ENCODE measurements at places on chromosomes 1 and 21.

DNA sequence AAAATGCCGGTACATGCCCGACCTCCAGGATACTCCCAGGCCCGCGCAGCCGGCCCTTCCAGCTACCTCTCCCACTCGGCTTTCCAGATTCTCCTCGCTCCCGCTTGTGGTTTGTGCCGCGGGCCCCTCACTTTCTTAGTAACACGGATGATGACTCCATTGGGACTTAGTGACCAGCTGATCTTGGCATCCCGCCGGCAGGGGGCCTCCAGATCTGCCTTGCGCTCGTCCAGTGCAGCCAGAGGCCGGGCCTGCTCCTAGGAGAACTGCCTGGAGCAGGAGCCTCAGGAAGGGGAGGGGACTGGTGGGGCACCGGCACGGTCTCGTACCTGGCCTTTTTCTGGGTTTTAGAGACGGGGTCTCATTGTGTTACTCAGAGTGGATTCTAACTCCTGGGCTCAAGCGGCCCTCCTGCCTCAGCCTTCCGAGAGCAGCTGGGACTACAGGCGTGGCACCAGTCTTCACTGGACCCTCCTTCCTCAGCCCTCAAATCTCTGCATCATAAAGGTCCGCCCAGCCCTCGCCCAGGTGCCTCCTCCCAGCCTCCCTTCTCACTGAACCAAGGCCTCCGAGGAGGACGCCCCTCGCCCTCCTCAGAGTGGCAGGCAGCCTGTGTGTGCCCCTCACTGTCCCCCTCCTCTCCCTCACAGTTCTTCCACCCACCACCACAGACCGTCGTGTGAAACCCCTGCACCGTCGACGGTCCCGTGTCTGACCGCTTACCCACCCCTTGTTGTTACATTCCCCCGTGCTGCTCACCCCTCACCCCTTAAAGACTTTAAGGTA is 78.6 kb downstream of the SLC25A24 start:
- no peak for DNase-seq

GRCh38 chr1:182806015-182806678 is 16.6 kb downstream of the NPL start:
- DNase-seq, result no peak

DNA sequence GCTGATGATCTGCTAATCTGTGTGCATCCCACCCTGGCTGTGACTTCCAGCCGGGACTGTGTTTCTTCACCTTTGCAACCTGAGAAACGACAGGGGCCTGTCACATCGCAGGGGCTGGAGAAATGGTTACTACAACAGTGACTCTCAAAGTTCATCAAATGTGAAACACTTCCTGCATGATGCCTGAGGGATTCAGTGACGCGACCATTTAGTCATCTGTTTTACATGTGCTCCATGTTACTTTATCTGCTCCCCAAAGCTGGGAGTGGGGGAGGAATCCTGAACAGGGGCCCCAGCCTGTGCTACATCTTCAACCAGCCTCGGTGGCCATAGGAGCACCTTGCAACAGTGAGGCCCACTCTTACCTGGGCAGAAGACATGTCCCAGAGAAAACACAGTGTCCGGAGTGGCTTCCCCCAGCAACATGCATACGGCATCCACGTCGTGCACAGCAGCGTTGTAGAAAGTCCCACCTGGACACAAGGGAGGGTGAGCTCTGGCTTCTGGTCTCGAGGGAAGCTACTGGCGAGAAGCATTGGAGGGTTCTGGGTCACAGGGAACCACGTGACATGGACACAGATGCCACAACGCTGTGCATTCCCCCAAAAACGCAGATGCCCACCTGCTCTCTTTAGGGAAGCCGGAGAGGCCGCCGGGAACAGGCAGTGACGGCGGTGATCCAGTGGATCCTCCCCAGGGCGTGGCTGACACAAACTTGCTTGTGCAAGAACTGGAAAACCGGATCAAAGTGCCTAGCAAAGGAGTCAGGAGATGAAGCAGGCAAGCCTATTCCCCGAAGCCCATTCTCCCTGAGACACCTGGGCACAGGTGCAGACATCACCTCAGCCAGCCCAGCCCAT is 9.6 kb upstream of the CCDC27 start:
- no peak for DNase-seq

GRCh38 chr1:202122639-202123335 is at the start of gene GPR37L1:
Gene GPR37L1, plus strand, starts transcription at chr1:202122917. Its CDS starts 47 bp downstream, at chr1:202122964.
- DNase-seq, result no peak

DNA sequence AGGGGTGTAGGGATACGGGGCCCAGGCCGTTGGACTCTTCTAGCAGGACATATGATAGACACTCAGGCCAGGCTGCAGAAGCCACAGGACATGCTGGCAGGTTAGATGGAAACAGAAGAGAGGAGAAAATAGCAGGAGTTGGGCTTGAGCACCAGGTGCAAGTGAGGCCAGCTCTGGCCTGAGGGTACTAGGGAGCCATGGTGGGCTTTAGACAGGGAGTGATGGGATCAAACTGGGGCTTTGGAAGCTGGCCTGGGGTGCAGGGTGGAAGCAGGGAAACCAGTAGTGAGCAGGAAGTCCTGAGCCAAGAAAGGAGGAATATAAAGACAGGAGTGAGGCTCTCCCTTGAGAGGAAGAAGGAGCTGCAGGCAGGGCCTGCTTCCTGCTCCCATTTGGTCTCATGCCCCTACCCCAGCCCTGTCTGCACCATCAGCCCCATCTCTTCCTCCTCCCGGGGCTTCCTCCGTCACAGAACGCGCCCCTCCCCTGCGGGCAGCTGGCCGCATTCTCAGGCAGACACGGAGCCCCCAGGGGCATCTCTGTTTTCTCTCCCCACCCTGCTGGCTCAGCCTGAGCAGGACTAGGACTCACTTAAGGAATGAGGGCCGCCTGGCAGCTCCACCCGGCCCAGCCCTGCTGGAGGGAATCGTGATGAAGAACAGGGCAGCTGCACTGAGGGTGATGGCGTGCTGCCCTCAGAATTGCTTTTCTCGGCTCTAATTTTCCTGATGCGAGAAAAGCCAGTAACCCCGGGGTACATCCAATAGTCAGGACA is 165.5 kb upstream of the TMEM51 start:
- DNase-seq, result no peak

DNA sequence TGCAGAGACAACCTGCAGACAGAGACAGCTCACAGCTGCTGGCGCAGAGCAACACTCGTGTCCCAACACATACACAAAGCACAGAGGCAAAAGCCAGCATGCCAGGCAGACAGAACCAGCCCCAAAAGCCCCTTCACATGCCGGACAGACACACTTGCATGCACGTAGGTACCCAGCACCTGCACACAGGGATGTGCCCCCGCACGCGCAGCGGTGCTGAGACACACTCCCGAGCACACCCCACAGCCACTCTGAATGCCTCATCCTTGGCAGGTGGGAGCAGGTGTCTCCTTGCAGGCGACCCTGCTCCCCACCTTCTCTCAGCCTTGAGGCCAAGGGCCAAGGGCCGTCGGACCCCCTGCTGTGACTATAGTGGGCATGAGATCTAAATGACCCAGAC is 41.2 kb upstream of the ZC3H12A start:
- DNase-seq, result no peak

Measured in renal pelvis (tissue), 12 donors.